T-helper 17 cell (primary cell): ENCODE measurements at places on chromosomes 5 and 9.

DNA sequence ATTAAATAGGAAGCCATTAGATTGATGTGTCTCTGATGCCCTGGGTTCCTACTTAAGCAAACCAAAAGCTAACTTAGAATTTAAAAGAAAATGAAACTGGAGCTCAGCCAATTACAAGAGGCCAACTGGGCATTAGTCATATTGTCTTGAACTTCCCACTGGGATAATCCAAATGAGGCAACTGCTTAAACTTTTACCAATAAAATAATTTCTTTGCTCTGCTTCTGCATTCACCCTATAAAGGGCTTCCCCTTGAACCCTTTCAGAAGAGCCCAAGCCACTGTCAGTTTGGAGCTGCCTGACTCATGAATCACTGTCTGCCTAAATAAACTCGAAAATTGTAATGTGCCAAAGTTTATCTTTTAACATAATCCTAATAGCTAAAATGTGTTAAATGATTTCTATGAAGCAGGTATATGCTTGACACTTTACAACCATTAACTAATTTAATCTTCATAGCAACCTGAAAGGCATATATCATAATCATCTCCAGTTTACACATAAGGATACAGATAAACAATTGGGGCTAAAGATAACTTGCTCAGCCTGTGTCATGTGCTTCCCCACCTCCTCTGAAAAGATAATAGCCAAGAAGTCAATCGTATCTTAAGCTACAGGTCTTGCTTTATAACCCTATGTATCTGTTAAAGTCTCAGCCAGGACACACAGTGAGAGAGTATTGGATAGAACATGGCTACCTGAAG lies 11.5 kb downstream of the GPR150 start:
- DNase-seq, result no peak

GRCh38 chr9:104993291-104993963 lies 65.5 kb upstream of the ABCA1 start:
- no peak for DNase-seq

DNA sequence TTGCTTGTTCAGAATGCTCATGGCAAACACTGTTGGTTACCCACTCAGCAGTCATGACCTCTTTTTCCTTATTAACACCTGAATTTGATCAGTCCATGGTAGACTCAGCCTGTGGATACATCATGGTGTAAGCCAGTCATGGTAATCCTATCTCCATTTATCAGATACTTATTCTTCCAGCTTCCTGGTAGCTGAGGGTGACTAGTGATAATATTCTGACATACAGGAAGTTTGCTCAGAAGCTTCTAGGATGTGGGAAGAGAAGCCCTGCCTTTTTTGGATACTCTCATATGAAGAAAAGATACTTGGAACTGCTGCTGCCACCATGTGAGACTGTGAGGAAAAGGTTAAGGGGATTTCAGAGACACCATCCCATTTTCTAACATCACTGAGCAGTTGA lies 7.3 kb downstream of the GDA start:
- no peak for DNase-seq

DNA sequence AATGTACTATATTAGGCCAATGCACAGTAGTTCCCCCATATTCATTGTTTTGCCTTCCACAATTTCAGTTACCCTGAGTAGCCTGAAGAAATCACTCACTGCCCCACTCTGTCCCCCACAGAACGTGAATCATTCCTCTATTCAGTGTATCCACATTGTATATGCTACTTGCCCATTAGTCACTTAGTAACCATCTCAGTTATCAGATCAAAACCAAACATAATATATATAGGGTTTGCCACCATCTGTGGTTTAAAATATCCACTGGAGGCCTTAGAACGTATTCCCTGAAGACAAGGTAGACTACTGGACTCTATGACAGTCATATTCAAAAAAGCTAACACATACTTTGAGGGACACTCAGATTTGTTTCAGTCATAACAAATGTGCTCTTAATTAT lies 465.7 kb upstream of the RGMB start:
- DNase-seq, result no peak

DNA sequence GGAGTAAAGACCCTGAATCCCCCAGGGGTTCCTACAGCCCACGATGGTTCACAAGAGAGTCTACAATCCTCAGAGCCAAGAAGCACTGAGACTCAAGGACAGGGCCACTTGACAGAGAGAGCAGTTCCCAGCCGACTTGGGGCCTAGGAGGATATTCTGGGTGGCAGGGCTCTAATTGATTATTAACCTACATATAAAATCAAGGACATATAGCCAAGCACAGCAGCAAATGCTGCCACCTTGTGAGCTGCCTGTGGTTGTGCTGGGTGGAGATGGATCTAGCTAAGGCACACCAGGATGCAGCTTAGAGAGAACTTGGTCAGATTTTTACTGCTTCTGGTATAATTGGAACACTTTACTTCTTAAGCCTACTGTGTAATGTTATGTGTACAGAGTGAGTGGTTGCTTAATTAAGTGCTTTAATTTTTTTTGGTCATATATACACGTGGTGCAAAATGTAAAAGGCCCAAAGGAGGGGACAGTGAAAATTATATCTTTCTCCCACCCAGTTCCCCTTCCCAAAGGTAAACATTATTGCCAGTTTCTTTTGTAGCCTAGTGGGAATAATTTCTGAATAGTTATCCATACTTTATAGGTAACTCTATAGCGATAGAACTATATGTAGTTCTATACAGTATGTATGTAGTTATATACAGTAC lies 78.8 kb downstream of the F2RL2 start:
- peak; percentile 35 for DNase-seq

- DNase-seq, result no peak
Measured at GRCh38 chr9:129081388-129081904, 535 bp downstream of the DOLPP1 start.

DNA sequence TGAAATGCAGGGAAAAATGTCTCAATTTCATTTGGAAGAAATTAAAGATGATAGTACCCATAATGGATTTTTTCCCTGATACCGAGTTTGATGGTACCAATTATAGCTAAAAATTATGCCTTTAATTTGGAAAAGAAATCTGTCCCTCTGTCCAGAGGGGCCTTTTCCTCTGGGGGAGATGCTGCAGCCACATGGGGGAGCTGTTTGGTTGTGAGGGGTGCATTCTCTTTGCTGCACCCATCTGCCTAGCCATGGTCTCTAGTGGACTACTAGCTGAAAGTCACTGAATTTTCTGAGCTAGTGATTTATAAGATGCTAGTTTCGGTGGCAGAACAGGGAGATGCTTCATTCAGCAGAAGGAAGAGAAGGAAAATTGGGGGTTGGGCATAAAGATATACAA lies 9.6 kb downstream of the SEC61B start:
- DNase-seq, result no peak

DNA sequence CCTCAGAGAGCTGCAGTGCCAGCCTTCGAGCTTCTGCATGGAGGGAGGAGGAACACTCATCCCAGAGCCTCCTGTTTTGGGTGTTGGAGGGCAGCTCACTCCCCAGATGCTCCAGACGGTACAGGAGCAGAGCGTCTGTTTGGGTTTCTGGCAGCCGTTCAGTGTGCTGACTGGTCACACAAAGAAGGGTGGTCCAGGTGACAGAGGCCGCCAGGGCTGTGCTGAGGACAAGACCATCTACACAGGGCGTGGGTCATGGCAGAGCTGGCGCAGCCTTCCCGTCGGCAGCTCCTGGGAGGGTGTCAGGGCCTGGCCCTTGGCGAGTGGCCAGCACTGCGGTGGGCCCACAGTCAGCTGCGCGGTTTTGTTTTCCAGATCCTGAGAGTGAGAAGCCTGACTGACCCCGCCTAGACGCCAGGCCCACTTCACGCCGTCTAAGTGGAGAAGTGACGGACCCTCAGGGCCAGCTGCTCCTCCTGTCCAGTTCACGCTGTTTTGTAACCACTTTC lies 131.4 kb upstream of the FAM120A start:
- no peak for DNase-seq

DNA sequence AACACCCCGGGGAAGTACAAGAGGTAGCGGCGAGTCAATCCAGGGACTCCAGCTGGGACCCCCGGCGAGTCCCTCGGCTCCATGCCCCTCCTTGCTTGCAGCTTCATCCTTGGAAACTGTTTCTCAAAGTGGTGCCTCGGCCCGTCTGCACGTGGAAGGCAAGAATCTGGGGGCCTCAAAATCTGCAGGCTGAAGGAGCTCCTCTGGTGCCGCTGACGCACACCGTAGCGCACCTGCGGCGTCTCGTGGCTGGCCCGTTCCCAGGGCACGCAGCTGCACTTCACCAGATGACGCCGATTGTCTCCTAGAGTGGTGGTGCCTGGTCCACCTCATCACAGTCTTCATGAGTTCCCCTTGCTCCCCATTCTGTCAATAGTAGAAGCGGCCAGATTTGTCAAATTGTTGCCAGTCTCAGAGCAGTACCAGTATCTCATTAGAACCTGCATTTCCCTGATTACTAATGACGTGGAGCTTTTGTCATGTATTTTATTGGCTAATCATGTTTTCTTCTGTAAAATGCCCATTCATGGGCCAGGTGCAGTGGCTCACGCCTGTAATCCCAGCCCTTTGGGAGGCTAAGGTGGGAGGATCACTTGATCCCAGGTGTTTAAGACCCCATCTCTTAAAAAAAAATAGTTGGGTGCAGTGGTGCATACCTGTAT lies 38.6 kb downstream of the GTF3C4 start:
- no peak for DNase-seq

GRCh38 chr5:61207884-61208283 lies 45.6 kb upstream of the SMIM15 start:
- no peak for DNase-seq

- DNase-seq, result no peak
Measured at GRCh38 chr5:167903243-167903642, 388.2 kb upstream of the WWC1 start.

DNA sequence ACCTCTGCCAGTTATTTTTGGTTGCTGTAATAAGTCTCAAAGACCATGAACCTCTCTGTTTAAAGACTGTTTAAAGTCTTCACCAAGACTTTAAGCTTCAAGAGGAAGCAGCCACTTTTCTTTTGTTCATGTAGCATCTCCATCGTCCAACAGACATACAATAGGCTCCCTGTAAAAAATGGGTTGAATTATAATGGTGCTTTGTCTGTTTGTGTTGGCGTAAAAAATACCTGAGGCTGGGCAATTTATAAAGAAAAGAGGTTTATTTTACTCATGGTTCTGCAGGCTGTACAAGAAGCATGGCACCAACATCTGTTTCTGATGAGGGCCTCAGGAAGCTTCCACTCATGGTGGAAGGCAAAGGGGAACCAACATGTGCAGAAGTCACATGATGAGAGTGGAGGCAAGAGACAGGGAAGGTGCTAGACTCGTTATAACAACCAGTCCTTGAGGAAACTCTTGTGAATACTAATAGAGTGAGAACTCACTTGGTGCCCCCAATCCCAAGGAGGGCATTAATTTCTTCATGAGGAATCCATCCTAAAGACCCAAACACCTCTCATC lies 126.3 kb upstream of the RPS23 start:
- DNase-seq, result no peak

DNA sequence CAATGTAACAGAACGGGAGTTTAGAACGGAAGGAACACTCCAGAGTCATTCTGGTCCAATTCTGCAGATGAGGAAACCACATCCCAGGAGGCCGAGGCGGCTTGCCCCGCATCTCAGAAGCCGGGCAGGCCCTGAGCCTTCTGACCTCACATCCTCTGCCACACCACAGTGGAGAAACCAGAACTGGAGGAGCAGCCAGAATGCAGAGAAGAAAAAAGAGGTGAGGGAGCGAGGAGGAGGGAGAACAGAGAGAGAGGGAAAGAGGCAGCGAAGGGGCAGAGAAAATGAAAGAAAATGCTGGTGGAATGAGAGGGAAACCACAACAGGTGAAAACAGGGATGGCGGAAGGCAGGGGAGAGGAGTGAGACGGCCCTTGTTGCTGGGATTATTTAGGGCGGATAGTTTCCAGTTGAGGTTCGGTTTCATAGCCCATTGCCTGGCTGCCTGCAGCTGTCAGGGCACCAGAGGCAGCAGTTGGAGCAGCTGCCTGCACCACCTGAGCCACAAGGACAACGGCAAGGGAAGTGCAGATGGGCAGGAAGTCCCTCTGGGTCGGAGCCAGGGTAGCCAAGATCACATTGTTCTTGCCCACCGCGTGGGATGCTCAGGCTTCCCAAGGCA lies at the start of gene HMHB1:
TSS of gene HMHB1 (plus strand) at position 77 of the 621 bp plus-strand sequence.
- no peak for DNase-seq

DNA sequence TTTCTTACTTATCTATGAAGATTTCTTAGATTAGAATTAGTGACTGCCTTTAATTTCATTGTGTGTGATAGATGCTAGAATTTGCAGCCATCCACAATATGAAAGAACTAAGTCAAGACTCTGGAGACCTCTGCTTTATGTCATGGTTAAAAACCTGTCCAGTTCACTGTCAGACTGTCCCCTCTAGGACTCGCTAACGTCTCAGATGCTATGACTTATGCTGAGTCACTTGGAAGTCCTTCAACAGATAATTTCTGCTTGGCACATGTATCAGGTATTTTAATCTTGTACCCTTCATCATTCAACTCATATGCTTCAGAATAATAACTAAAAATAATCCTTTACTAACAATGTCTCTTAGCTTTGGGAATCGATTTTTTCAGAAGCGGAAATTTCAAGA lies 230.5 kb upstream of the DMAC1 start:
- DNase-seq, result no peak

GRCh38 chr5:59553992-59554391 lies 339.5 kb downstream of the PDE4D start:
- no peak for DNase-seq

DNA sequence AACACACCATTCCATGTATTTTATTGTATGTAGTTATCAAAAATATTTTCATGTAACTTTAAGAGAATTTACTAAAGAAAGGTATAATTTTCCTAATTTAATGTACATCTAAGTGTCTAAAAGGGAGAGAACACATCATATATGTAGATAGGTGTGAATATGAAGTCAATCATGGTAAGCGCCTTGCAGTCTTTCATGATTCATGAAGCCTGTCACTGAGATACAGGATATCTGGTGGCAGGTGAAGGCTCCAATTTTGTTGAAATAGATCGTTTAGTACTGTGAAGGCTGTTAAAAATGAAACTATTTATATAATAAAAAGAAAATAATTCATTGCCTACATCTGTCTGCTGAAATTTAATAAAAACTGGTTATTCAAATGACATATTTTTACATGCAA lies 15.5 kb upstream of the RGMB start:
- DNase-seq, result no peak

- no peak for DNase-seq
Measured at GRCh38 chr5:149215478-149216090, 56.1 kb upstream of the AFAP1L1 start.

DNA sequence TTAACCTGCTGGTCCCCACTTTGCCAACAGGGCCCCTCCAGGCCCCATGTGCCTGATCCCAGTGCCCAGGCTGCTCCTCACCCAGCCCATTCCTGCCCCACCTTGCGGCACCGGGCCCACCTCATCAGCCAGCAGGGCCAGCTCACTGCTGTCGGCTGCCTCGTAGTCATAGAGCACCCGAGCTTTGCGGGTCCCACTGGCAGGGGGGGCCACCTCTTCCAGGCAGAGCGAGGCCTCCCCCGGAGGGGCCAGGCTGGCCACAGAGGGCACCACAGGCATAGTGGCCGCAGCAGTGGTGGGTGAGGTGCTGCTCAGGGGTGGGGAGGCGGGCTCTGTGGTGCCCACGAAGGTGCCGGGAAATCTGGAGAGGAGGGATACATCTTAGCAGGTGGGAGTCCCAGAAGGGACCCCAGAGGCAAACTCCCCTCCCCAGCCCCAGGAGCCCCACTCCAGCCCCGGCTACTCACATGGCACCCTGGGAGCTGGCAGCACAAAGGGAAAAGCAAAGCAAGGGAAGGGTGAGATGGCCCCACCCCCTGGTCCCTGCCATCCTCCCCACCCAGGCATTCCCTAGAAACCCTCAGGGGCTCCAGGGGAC lies 19.0 kb downstream of the SH3GLB2 start:
- DNase-seq, result no peak

- DNase-seq, result no peak
Measured at GRCh38 chr5:16483361-16483760, 17.8 kb upstream of the ZNF622 start.

- no peak for DNase-seq
Measured at GRCh38 chr9:18608371-18608770, 134.4 kb downstream of the ADAMTSL1 start.
